ENCODE measurements at places on chromosomes 4 and X.

DNA sequence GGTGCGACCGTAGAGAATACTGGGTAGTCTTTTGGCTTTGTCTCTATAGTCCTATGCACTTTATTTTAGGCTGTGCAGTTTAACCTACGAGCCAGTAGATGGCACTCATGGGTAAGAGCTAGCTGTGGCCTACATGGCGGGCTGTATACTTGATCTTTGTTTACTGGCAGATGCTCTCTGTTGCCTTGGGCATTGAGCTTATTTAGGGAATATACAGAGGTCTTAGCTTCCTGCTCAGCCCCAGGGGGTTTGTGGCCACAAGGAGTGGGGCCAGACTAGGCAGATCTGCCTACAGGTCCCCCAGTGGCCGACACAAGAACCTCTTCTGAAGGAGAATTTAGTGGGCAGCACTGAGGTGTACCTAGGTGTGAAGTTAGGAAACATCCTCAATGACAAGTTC lies 227.6 kb upstream of the HDX start:
- DNase-seq = peak; percentile 8

DNA sequence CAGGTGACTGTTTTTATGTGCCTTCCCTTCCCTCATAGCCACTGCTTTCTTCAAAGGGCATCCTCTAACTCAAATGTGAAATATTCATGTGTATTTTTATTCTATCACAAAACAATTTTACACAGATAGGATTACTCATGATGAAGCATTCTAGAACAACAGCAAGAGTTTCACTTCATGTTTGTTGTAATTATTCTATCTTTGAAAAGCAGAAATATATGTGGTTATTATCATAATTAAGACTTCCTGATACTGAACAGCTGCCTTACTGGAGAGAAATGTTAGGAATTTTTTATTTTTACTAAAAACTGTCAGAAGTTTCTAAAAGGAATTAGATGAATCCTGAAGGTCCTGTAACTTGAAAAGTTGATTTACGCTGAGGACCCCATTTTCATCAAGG lies 229.1 kb downstream of the PALLD start:
- DNase-seq = no peak

- DNase-seq = no peak
Measured at GRCh38 chrX:67723580-67724351, 179.9 kb downstream of the AR start.

- no peak for DNase-seq
Measured at GRCh38 chr4:153483432-153484418, 17.6 kb downstream of the TMEM131L start.

- DNase-seq = no peak
Measured at GRCh38 chr4:13558881-13559280, 14.6 kb upstream of the NKX3-2 start.

DNA sequence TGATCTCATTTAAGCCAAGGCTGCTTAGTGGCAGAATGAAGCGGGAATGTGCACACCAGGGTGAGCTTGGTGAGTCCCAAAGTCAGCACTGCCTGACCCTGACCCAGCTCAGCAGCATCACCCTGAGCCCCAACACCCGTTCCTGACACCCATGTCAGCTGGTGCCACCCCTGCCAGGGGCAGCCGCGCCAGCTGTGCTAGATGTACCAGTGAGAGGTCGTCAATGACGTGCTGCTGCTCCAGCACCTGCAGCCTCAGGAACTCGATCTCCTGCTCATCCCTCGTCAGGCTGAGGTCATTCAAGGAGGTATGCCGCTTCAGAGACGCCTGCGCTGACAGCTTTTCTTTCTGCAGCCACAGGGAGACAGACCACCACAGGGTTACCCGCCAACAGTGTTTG lies 61.7 kb upstream of the C4orf50 start:
- DNase-seq = no peak

- DNase-seq = no peak
Measured at GRCh38 chr4:62398318-62398717, 1198.2 kb downstream of the ADGRL3 start.

DNA sequence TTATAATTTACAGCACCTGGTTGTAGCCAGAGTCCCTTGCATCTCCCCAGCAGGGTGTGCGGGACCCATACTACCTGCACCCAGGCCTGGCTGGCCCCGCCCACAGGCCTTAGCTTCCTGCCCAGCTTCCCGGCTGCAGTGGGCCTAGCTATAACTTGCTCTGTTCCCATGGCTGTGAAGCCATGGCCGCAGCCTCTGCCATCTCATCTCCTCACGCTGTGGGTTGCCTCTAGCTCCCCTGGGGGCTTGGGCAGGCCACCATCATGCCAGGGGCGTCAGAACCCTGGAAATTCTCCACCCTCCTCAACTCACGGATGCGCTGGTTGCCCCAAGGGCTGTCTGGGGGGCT lies 26.1 kb upstream of the SORBS2 start:
- no peak for DNase-seq

DNA sequence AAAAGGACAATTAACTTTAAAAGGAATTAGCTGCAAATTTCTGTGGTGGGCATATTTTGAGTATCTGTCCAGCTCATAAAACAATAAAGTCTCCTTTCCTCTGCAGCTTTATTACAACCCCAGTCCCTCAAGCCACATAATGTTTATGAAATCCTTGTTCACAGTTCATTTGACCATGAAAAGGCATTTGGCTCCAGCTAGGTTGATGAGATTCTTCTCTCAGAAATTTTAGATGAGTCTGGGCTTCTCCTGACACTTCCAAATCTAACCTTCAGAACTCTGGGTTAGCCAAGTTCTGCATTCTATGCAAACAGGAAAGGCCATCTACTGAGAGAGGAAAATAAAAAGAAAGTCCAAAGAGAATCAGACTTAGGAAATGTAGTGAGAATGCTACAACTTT lies 156.8 kb downstream of the GRXCR1 start:
- no peak for DNase-seq

DNA sequence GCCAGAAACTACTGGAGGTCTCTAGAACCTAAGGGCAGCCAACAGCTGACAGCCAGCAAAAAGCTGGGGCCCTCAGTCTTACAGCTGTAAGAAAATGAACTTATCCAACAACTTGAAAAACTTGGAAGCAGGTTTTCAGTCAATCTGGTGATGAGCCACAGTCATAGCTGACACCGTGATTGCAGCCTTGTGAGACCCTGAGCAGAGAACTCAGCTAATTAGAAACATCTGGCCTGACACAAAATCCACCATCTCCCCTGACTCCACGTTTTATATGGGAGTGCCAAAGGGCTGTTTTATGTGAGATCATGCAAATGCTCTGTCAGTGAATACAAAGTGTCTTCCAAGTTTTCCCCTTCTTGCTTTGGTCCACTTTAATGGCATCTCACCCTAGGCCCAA lies 198.8 kb upstream of the DCAF8L1 start:
- no peak for DNase-seq

- peak; percentile 15 for DNase-seq
Measured at GRCh38 chr4:161799710-161800109, 364.1 kb downstream of the FSTL5 start.

- DNase-seq = peak; percentile 11
Measured at GRCh38 chrX:152821145-152821765, 9.3 kb downstream of the CETN2 start.

DNA sequence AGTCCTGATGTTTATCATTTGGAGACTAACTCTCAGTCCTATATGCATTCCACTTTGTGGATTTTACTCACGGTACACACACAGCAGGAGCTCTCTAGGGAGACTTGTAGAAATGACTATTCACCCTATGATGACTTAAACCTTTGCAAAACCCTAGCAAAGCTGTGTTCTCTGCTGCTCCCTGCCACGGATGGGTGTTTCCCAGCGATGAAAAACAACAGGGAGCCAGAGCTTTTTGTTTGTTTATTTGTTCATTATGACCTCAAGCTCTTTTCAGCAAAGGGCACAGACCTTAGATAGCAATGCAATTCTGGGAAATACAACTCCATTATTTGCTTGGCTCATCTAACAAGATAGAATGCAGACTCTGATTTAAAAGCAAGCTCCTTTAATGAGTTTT lies 156.6 kb downstream of the GRIA3 start:
- no peak for DNase-seq

- peak; percentile 68 for DNase-seq
Measured at GRCh38 chr4:144578681-144579080, 67.3 kb upstream of the HHIP start.

DNA sequence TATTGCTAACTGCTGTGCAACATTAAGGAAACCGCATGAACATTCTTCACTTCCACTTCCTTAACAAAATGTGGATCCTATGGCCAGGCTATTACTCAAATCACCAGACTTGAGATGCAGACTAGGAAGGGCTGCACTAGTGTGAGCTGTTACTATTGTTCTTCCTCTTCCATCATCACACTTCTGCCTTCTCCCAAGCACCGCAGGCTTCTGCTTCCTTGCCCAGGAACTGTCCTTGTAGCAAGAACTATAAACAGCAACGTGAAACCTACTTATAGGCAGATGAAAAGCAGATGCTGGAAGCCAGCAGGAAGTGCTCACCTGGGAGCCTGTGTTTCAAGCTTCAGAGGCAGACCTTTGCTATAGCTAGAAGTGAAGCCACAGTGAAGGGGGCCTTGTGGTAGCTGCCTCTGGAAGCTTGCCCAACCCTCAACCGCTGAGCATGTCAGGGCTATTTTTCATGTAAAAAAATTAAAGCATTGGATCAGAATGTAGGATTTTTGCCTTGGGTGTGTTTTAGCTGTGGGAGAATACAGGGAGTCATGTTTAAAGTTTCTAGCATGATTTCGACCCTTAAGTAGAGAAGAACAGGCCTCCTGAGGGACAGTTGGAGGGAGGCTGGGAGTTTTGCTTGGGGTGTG lies 43.9 kb downstream of the CLNK start:
- peak; percentile 65 for DNase-seq

DNA sequence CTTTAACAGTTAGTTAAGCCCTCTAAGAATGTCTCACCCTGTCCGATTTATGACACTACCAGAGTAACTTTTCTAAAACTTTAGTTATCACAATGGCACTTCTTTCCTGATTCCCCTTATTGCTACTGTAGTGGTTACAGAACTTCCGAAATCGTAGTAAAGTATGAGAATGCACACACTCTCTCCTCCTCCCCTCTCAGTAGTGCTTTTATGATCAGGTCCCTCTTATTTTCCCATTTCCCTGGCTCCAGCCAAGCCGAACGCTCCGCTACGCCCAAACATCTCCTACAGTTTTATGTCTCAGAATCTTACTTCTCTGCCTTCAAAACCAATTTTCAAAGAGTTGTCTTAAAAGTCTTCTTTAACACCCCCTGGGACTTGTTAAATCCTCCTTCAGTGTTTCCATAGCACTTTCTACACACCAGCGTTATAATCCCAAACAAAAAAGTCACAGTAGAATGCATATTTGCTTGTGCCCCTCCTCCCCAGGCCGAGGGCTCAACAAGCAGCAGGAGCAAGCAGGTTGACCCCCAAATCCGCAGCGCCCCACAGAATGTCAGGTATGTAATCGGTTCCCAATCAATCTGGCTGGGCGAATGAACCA lies 671 bp downstream of the HPF1 start:
- peak; percentile 3 for DNase-seq

DNA sequence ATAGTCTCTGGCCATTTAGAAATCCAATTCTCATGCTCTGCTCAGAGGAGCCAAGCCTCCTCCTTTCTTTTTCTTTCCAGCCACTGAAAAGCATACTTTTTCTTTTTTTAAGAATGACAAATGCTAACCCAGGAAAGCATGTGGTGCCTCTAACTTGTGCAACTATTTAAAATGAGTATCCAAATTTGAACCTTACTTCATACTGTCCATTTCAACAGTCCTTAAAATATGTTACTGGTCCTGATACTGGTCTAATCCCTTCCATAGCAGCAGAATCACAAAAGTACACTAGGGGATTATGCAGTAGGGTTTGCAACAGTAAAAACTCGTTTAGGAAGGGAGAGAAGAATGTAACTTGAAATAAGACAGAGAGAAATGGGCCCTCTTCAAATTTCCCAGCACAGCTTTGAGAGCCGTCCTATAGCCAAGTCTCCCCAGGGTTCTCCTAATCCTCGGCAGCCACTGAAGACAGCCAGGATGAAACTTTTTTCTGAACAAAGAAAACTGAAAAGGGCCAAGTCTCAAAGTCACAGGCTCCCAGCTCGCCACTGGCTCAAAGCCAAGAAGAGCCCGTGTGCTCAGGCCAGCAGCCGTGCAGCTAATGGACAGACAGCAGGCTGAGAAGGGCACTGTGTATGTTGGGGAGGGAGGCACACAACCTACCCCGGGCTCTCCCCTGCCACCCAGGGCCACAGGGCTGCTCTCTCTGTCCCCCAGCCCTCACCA lies 39.5 kb downstream of the GPC4 start:
- DNase-seq = no peak

DNA sequence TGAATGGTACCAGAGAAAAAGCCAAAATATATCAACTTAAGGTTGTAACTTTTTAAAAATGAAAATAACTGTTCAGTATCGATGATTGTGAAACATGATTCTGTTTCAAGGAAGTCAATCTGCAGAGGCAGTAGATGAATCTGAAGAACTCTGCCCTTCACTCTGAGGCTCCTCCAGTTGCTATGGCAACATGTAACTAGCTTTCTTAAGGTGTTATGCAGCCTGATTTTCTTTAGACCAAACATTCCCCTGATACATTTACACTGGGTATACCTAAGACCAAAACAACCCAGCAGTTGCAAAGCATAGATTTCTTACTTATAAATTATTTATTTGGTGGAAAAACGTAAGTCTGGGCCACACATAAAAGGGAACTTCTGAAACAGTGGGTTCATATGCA lies 133.6 kb upstream of the RASGEF1B start:
- DNase-seq = no peak
